ENCODE measurements at places on chromosomes 1 and 21.

DNA sequence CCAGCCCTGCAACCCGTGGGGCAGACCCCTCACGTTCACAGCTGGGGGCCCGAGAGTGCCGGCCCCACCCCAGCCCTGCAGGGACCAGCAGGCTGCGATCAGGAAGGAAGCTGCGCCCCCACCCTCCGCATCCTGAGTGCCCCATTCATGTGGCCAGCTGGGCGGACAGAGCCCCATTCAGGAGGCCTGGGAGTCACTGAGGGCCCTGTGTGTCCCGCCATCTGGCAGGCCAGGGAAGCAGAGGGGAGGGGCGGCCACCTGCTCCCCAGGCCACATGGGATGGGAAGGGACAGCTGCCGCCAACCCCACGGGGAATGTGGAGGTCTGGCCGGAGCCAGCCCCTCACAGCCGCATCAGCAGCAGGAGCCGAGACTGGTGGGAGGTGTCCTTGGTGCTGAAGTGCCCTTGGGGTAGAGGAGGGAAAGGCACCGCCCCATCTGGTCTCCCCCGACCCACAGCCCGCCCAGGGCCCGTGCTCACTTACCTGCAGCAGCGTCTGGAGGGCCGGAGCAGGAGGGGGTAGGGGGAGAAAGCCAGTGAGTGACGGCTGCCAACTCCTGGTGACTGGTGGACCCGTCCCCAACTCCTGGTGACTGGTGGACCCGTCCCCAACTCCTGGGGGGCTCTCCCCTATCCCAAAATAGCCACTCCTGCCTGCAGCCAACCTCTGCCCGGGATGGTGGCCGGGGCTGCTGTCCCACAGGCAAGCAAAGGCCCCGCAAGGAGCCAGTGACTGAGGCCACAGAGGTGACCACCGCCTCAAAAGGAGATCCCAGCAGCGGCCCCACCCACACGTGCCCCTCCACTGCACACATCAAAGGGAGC lies 8.7 kb downstream of the ACAP3 start:
- DNase-seq = no peak

GRCh38 chr1:48039088-48040054 lies 42.2 kb upstream of the TRABD2B start:
- no peak for DNase-seq

DNA sequence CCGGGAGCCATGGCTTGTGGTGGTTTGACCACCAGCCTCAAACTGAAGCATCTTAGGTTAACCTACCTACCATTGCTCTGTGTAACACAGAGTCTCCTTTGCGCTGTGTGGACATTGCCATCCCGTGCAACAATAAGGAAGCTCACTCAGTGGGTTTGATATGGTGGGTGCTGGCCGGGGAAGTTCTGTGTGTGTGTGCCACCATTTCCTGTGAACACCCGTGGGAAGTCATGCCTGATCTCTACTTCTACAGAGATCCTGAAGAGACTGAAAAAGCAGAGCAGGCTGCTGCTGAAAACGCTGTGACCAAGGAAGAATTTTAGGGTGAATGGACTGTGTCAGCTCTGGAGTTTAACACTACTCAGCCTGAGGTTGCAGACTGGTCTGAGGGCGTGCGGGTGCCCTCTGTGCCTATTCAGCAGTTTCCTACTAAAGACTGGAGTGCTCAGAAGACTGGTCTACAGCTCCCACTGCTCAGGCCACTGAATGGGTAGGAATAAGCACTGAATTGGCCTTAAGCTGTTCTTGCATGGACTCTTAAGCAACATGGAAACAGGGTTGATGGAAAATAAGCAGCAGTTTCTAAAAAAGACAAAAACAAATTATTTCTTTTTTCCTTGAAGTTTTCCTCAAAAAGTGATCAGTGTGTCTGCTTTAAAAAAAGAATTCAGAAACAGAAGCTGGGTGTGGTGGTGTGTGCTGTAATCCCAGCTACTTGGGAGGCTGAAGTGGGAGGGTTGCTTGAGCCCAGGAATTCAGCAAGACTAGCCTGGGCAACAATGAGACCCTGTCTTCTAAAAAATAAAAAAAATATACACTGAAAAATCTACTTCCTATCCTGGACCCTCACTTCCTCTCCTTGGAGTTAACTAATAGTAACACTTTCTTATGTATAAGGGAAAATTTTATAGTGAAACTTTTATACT lies 14.6 kb downstream of the CEP350 start:
- no peak for DNase-seq

- no peak for DNase-seq
Measured at GRCh38 chr21:46608672-46609111, 3.8 kb upstream of the S100B start.

DNA sequence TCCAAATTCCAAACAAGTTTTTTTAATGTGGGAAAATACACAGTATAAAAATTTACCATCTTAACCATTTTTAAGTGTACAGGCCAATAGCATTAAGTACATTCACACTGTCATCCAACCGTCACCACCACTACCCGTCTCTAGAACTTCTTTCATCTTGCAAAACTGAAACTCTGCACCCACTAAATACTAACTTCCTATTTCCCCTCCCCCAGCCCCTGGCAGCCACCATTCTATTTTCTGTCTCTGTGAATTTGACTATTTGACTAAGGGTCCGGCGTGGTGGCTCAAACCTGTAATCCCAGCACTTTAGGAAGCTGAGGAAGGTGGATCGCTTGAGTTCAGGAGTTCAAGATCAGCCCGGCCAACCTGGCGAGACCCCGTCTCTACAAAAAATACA lies 36.1 kb downstream of the CLSTN1 start:
- peak; percentile 31 for DNase-seq

- DNase-seq = no peak
Measured at GRCh38 chr21:33055991-33056390, 13.9 kb upstream of the OLIG1 start.

GRCh38 chr1:218415726-218416125 lies 70.6 kb downstream of the TGFB2 start:
- no peak for DNase-seq

- DNase-seq = no peak
Measured at GRCh38 chr1:40838045-40838979, 23.9 kb downstream of the CITED4 start.

DNA sequence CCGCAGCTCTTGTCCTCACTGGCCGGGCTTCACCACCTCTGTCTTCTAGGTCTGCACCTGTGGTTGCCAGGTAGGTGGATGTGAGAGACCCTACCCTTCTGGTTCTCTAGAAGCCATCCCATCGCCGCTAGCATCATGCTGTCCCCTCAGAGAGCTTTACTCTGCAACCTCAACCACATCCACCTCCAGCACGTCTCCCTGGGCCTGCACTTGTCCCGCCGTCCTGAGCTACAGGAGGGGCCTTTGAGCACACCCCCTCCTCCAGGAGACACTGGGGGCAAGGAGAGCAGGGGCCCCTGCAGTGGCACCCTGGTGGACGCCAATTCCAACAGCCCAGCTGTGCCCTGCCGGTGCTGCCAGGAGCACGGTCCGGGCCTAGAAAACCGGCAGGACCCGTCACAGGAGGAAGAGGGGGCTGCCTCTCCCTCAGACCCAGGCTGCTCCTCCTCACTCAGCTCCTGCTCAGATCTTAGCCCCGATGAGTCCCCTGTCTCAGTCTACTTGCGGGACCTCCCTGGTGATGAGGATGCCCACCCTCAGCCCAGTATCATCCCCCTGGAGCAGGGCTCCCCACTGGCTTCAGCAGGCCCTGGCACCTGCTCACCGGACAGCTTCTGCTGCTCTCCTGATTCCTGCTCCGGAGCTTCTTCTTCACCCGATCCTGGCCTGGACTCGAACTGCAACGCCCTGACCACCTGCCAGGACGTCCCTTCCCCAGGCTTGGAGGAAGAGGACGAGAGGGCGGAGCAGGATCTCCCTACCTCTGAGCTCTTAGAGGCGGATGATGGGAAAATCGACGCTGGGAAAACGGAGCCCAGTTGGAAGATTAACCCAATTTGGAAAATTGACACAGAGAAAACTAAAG lies 1.2 kb downstream of the RUSC1 start:
- DNase-seq = no peak

DNA sequence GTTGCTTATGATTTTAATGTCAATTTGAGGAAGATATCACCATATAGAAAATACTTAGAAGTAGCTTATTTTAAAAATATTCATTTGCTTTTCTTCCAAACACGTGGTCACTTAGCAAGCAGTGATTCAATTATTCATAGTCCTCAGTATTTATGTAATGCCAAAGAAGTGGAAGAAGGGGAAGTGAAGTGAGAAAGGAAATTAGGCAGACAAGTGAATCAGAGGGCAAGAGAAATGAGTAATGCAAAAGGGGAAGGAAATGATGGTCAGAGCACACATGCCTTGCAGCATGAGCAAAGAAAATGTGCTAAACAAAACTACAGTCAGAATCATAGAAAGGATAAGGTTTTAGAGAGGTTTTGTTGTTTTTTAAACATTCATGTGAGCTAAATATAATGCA lies 31.8 kb downstream of the SDCCAG8 start:
- no peak for DNase-seq

DNA sequence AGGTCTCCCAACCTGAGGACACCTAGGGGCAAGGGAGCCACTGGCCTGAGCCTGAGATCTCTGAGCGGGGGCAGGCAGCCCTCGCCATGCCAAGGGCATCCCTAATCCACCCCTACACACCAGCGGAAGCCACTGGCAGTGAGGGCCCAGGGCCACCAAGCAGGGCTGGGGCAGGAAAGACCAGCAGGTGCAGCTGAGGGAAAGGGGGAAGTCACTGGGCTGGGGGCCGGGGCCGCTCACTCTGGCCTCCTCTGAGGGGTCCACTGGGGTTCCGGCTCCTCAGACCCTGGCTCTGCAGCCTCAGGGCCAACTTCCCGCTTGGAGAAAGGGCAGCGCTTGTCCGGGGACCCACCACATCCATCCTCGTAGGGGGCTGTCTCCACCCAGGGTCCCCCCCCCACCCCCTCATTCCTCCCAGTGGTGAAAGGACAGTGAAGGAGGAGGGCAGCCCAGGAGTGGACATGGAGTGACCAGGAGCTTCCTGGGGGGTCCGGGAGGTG lies 42.5 kb upstream of the ACTRT2 start:
- DNase-seq = peak; percentile 8

DNA sequence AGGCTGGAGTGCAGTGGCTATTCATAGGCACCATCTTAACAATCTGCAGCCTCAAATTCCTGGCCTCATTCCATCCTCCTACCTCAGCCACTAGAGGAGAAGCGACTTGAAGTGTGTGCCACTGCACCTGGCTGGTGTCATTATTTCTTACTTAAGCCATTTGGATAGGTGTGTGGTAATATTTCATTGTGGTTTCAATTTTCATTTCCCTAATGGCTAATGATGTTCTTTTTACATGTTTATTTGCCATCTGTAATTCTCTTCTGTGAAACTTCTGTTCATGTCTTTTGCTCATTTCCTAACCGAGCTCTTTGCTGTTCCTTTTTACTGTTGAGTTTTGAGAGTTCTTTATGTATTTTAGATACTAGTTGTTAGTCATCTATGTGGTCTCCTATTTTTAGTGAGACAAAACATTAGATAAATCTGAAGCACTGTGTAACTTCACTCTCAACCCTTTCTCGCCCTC lies 66.8 kb downstream of the SLC27A3 start:
- DNase-seq = no peak

DNA sequence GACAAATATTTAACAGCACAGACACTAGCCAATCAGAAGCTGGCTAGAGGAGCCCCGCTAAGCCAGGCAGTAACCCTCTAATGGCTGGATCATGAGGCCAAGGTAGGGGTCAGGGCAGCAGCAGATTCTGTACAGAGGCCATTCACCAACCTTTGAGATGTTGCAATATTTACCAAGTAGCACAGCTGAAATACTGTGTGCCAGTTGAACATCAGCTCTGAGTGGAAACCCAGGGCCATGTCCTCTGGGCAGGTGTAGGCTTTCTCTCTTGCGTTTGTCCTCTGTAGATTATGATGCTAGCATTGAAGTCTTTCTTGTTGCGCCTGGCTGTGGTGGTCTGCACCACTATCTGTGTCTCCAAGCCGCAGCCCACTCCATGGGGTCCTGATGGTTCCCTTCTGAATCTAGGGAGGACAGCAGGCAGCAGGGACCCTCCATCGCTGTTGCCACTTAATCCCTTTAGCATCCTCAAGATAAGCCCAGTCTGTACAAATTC lies 2.5 kb upstream of the COG2 start:
- no peak for DNase-seq

DNA sequence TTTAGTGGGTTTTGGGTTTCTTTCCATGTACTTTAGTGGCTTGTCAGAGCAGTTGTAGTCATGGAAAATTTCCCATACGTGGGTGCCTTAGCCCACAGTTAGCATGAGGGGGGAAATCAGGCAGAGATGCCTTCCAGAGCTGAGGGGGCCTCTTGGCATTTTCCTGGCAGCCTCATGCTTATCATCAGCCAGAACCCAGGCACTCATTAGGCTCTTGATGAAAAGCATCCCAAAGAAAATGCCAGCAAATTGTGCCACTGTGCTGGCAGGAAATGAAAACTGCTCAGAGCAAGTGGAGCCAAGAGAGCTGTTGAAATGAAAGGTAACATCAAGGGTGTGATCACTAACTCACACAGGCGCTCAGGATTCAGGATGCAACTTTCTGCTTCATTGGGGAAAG lies 128.0 kb downstream of the TNNI3K start:
- DNase-seq = no peak

GRCh38 chr1:168763031-168763430 lies 34.0 kb upstream of the DPT start:
- no peak for DNase-seq

- no peak for DNase-seq
Measured at GRCh38 chr1:116277840-116278540, 95.1 kb upstream of the ATP1A1 start.

DNA sequence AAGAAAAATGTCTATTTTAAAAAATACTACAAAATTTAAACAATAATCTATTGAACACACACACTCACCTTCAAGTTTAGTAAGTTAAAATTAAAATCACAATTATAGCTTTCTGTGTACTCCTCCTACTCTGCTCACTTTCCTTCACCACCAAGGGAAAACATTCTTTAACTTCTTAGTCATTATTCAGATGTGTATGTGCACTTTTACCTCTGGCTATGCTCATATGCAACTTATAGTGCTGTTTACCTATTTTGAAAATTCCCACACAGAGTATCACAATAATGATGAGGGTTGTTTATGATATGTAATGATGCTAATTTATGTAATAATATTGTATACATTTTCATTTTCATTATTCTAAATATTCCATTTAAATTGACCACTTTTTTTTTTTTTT lies 661.4 kb downstream of the MRPL39 start:
- DNase-seq = no peak

DNA sequence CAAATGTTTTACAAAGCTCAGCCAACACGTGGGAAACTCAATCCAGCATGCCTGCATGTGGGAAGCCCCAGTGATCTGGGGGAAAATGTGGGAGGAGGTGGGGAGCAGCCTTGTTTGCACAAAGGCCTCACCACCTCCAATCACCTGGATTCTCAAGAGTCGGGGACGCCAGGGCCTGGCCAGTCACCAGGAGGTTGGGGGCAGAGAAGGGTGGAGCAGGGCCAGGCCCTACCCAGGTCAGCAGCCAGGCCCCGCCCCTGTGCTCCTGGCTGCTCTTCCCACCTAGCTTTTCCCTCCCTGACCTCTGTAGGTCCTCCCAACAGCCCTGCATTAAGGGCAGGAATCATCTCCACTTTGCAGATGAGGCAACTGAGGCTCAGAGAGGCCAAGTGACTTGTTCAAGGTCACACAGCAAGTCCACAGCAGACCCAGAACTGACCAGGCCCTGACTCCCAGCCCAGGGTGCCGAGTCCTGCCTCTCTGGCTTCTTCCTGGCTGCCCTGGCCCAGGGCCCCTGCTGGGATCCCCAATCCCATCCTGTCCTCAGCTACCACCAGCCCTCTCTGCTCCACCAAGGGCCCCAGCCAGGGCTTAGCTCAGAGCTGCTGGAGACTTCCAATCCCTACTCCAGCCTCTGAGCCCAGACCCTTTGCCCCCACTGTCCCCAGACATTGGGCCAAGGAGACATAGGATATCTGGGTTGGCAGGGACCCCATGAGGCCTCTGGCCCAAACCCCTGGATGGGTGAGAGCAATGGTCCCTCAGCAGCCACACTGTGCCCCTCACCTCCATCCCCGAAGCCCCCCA lies 508.6 kb downstream of the PTPRU start:
- DNase-seq = no peak
